Activated naive CD8-positive, alpha-beta T cell treated with anti-CD3 and anti-CD28 coated beads, Interleukin-2, amount 50 U/mL, for 16 hours (primary cell): ENCODE measurements at places on chromosomes 7 and 10.

GRCh38 chr10:110420401-110421193 lies 77.1 kb upstream of the DUSP5 start:
- no peak for DNase-seq

DNA sequence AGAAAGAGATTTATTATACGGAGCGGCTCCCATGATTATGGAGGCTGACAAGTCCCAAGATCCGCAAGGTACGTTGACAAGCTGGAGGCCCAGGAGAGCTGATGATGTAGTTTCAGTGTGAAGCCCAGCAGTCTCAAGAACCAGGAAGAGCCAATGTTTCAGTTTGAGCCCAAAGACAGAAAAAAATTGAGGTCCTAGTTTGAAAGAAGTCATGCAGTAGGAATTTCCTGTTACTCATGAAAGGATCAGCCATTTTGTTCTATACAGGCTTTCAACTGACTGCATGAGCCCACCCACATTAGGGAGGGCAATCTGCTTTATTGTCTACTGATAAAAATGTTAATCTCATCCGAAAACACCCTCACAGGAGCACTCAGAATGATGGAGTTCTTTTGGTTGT lies 51.5 kb downstream of the CCDC71L start:
- no peak for DNase-seq

DNA sequence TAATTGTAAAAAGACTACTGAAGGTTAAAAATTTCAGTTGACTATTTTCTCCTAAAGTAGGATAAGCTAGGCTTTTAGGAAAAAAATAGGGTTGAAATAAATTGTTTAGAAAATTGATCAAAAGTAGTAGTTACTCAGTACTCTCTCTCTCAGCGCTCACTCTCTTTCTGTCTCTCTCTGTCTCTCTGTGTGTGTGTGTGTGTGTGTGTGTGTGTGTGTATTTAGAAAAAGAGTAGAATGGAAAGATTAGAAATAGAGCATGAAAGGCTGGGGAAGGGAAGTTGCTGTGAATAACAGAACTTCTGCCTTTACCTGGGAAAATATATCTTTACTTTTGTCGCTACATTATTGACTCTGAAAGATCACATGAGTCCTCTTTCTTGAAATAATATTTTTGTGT lies 20.6 kb downstream of the ADK start:
- DNase-seq = no peak

DNA sequence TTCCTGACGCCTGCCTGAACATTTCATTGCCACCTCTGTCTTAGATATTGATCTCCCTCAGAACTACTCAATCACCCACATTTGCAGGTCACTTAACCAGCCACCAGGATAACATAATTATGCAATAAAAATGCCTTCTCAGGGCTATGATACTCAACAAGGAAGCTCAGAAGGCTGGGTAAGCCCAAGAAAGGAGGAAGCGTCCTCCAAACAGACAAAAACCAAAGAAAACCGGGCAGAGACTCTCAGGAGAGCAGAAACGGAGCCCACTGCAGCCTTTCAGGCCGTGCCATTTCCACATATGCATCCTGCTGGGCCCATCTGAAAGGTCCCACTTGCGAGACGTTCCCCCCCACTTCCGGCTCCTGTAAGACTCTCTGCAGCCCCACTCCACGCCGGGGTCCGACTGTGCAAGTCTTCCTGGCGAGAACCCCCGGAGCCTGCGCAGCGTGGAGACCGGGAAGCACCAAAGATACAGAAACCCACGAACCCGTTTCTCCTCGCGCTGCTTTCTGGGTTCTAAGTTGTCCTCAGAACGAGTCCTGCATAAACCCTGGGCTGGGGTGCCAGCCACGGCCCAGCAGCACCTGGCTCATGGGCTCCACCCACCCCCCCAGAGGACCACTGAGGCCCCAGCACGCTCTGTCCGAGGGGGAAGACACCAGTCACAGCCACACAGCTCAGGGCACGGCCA lies 83.7 kb downstream of the DIP2C start:
- DNase-seq = no peak

DNA sequence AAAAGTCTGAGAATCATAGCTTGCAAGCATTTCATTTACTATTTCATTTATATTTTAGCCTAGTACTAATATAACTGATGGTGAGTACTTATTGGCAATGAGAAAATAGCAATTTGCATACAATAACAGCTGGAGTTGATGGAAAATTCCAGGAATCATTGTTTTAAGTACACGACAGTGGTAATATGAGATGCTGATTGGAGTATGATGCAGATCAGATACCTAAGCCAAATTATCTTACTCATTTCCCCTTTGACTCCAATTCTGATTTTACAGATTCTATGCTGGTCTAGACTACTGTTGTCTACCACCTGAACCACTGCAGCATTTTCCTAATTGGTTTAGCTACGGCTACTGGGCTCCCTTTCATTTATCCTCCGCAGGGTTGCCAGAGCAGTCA lies 36.7 kb downstream of the GNG11 start:
- no peak for DNase-seq

GRCh38 chr10:31659665-31660064 lies 269.0 kb downstream of the ARHGAP12 start:
- DNase-seq = no peak

DNA sequence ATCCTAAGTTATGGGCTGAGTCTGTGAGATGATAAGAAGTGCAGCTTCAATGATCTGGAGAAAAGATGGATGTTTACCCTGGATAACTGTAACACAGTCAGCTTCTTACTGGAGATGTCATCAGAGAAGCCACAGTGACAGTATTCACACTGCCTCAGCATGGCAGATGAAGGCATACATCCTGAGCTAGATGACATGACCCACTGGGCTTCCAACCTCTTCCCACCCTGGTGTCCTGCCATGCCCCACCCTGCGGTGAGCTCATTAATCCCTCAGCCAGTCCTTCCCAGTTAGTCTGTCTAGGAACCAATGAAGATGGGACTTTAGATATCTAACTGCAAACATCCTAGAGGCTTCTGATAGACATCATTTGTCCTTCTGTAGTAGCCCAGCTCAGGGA lies 213.8 kb downstream of the TAX1BP1 start:
- DNase-seq = no peak

- DNase-seq = no peak
Measured at GRCh38 chr10:57457972-57458512, 809.7 kb downstream of the IPMK start.

DNA sequence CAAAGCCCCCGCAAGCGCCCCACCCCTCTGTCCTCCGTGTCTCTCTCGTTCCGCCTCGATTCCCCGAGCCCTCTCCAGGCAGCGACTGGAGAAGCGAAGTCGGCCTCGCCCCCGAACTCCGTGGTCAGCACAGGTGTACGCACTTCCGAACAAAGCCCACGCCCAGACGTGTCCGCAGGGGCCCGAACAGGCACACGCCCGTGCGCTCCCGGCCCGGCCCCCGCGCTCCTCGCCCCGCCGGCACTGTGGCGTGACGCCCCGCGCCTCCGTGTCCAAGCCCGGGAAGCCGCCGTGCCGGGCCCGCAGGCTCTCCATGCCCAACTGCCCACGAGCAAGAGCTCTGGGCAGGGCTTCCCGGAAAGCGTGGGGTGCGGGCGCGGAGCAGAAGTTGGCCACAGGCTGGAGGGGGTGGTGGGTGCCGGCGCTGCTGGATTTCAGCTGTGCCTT lies 662 bp downstream of the NRCAM start:
- DNase-seq = no peak

DNA sequence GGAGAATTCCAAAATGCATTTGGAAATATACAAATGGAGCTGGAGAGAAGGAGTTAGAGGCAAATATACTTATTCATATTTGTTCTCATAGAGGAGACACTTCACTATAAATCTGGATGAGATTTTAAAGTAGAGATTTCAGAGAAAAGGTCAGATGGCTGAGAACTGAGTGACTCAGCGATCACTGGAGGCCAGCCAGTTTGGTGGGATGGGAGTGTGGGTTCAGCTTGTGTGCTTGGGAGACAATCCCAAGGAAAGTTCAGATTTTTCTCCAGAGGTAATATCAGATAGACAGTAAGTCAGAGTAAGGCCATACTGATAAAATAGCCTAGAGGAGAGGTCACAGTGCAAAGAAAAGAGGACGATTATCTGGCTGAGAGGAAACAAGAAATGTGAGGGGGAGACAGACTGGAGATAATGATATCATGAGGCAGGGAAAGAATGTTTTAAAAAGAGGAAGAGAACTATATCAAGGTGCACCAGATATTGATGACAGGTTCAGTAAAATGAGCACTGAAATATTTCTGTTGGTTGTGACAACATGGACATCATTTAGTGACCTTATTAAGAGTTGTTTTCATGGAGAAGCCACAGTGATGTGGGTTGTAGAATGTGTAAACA lies 67.0 kb downstream of the MDFIC start:
- no peak for DNase-seq
